ENCODE measurements at places on chromosomes 6 and 20. TPM values are rescaled to one million over a fixed set of nuclear protein-coding genes. Genes with fewer than 3 reads are reported as not detected.

The ZC2HC1B gene
- total RNA-seq: not detected

The B3GAT2 gene
- not detected for total RNA-seq

The CST4 gene
- total RNA-seq: 0.17 TPM

The ZSCAN23 gene
- total RNA-seq: 5.1 TPM

The PROKR2 gene
- total RNA-seq: not detected

The STMND1 gene
- not detected for total RNA-seq

The UBD gene
- not detected for total RNA-seq

The LGSN gene
- under 0.01 TPM for total RNA-seq

The PI3 gene
- total RNA-seq: not detected

The DDR1 gene
- 17.5 TPM for total RNA-seq

The GPLD1 gene
- under 0.01 TPM for total RNA-seq

The SLC26A8 gene
- not detected for total RNA-seq
